H9 (cell line): ENCODE measurements at places on chromosomes 1 and 21.

DNA sequence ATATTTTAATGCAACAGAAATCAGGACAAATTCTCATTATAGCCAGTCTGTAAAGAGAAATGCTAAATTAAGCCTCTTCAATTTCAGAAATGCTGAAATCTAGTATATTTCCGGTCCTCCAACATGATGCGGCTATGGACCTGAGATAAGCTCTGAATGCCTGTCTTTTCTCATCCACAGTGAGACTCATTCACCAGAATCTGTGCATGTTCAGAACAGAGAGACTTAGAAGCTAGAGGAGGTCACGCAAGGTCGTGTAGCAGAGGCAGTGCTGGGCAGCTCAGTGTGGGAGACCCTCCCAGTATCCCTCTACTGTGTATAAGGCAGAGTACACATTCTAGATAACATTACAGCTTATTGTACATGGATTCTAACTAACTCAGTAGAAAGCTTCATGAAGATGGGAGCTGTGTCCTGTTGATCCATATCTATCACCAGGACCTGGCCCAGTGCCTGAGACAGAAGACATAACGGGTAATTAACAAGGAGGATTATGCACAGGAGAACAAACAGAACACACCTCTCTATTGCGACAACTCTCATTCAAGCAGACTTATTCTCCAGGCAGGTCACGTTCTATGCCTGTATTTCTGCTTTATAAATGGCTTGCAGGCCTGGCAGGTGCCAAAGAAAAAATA lies 97.0 kb upstream of the COA6 start:
- DNase-seq = no peak

- DNase-seq = no peak
These were observed 8.3 kb downstream of the ELF3 start for GRCh38 chr1:202018468-202019234.

- DNase-seq = no peak
These were observed 21.5 kb upstream of the TMCO2 start for GRCh38 chr1:40226192-40226591.

- DNase-seq = peak; percentile 65
These were observed 4.5 kb upstream of the IER5 start for GRCh38 chr1:181083842-181084605.

DNA sequence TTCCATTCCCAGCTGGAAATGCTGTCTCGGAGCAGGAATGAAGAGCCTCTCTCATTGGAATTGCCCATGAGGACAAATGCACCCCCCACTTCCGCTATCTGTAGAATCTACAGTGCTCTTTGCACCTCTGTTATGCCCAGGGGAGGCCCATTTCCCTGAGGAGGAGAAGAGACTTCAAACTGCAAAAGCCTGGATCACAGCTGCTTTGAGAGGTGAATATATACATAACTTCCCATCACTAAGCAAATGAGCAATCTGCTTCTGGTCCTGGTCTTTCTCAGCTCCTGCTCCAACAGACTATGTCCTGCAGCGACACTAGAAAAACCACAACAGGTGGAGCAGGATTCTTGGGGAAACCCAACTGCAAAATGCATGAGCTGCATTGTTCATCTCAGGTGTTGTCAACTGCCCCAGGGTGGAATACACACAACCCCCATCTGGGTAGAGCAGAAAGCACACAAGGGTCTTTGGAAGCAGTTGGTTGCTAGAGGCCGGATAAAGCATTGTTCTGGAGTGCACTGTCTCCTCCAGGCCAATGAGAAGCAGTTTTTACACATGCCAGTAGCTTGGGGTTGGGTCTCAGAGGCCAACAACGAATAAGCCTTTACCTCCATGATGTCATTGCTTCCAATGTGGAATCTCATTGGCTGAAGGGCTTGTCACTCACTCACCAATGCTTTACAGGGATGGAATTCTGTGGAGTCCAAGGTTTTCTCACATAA lies 67.7 kb upstream of the RAB4A start:
- peak; percentile 95 for DNase-seq

DNA sequence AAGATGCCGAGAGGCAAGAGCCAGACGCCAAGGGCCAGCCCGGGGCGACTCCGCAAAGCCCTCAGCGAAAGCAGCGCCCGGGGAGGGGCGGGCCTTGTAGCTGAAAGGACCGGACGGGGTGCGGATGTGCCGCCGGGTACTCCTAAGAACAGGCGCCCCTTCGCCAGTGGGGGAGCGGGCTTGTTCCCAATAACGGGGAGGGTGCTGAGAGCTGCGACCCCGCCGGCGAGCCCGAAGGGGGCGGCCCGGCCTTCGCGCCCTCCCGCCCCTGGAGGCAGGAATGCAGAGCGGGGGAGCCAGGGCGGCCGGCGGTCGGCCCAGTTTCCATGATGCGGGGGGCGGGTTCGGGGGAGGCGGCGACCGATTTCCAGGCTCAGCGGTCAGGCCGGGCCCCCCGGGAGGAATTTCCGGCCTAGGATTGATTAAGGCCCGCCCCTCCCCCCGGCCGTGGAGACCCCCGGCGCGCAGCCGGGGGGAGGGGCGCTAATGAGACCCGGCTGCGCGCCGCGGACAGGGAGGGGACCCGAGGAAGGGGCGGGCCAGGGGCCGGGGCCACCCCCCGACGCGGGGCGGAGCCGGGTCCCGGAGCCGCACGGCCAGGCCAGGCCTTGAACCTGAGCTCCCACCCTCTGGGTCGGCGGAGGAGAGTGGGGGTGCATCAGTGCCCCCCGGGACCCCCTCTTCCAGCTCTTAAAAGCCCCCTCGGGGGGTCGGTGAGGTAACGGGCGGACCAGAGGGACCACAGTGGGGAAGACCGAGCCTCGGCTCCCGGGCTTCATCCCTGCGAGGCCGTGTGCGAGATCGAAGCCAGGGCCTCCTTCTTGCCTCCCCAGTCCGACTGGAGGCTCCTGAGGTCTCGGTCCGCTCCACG lies 898 bp upstream of the TMEM200B start:
- DNase-seq = peak; percentile 91

- no peak for DNase-seq
These were observed 8.8 kb downstream of the OBSCN start for GRCh38 chr1:228216371-228217320.

DNA sequence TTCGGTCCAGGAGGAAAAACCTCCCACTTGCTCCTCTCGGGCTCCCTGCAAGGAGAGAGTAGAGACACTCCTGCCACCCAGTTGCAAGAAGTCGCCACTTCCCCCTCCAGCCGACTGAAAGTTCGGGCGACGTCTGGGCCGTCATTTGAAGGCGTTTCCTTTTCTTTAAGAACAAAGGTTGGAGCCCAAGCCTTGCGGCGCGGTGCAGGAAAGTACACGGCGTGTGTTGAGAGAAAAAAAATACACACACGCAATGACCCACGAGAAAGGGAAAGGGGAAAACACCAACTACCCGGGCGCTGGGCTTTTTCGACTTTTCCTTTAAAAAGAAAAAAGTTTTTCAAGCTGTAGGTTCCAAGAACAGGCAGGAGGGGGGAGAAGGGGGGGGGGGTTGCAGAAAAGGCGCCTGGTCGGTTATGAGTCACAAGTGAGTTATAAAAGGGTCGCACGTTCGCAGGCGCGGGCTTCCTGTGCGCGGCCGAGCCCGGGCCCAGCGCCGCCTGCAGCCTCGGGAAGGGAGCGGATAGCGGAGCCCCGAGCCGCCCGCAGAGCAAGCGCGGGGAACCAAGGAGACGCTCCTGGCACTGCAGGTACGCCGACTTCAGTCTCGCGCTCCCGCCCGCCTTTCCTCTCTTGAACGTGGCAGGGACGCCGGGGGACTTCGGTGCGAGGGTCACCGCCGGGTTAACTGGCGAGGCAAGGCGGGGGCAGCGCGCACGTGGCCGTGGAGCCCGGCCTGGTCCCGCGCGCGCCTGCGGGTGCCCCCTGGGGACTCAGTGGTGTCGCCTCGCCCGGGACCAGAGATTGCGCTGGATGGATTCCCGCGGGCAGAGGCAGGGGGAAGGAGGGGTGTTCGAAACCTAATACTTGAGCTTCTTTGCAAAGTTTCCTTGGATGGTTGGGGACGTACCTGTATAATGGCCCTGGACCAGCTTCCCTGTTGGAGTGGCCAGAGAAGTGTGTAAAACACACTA lies 45.3 kb downstream of the MRPL39 start:
- peak; percentile 66 for DNase-seq

GRCh38 chr1:90564164-90564563 lies 152.9 kb downstream of the BARHL2 start:
- no peak for DNase-seq

DNA sequence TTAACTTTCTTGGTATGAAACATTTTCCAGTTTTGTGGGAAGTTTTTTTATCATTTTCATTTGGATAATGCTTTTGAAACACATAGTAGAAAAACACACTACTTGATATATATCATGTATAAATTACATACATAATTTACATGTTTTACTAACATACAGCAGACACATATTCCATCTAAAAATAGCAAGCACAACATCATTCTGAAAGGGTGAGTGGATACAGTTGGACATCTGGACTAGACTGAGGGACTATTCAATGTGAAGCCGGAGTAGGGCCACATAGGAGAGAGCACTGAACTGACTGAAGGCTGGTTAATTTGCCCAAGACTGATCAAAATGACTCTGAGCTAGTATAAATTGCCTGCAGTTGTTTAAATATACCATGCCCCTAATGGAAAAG lies 11.7 kb downstream of the CDKN2C start:
- no peak for DNase-seq

DNA sequence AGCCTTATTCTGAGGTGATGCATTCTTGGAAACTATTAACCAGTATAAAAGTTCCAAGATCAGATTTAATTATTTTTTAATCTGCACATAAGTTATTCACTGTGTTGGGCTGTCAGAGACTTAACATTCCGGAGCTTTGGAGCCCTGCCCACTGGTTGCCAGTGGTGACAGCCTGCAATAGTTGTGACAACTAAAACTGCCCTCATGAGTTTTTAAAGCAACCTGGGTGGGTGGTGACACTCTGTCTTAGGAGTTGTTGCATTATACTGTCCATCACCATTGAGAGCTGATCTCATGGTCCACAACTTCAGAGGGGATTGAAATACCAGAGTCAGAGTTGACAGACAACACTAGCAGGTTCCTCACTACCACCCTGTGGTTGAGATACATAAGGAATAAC lies 653.9 kb upstream of the USP24 start:
- DNase-seq = no peak

DNA sequence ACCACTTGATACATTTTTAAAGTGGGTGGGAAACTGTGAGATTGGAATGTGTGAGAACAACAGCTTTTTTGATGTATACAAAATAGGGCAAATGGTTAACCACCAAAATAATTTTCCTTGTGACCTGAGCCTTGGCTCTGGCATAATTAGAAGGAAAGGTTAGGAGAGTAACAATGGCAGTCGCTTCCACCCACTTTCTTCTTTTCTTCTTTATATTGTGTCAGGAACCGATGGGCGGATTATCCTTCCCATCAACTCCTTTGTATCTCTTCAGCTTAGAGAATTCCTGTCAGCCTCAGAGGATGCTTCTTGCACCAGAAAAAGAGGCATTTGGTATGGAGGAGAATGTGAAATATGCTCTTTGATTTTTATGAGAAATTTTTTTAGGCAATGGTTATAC lies 90.6 kb downstream of the SDCCAG8 start:
- no peak for DNase-seq

DNA sequence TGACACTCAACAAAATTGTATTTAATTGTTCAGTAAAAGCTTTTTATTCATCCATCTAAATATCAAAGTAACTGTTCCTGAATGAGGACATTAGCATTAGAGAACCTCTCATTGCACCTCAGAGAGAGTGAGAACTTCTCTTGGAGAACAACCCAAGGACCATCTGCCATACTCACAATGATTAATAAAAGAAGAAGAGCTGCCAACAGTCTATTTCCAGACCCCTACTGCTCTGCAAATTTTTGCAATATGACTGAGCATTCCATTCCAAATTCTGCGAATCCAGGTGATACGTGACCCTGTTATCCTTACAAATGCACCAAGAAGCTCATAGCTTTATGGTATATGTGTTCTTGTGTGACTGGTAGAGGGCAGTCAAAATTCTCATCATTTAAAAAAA lies 422.5 kb downstream of the NEGR1 start:
- DNase-seq = no peak

- no peak for DNase-seq
These were observed 158.6 kb upstream of the TMEM51 start for GRCh38 chr1:14994841-14995437.

DNA sequence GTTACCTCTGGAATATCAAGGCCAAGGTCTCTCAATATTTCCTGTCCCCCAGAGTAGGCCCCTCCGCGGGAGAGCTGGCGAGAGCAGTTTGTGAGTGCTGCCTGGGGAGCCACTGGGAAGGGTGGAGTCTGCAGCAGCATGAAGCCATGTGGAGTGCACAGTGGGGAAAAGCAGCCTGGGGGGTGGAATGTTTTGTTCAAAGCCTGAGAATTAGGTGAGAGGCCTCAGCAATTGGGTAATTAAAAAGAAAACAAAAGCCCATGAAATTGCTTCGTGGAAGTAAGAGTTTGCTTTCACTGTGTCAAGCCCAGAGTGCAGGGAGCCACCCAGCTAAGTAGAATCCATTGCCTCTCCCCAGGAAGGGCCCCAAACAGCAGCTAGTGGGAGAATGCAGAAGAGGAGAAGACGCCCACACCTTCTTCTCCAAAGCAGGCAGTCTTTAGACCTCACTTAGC lies 30.2 kb upstream of the DISC1 start:
- DNase-seq = no peak

DNA sequence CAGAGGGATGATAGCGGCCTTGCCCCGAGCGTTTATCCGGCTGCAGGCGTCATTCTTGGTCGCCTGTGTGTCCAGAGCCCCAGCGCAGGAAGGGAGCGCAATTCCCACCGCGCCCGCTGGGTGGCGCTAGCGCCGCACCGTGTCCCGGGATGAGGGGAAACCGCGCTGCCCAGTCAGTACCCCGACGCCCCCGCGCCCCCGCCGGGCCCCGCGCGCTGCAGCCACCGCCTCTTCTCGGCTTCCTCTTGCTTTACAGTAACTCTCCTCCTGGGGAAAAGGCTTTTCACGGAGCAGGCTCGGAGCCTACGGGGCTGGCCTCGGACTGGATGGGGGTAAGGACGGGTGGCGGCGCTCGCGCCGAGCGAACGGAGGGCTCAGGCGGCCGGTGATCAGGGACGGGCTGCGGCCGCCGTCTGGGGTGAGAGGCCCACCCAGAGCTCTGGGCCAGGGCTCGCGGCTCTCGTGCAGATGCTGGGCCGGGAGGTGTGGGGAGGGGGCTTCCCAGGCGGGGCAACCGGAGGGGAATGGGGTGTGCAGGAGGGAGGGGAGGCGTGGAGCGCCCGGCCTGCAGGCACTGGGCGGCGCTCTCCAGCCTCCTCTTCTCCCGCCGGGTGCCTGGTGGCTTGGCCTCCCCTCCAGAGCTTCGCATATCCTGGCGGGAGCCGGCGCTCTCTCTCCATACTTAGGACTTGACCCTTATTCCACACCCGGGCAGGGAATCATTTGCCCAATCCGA lies 29.8 kb downstream of the TEX35 start:
- peak; percentile 90 for DNase-seq

GRCh38 chr1:184387069-184387475 lies 243 bp downstream of the C1orf21 start:
- no peak for DNase-seq

DNA sequence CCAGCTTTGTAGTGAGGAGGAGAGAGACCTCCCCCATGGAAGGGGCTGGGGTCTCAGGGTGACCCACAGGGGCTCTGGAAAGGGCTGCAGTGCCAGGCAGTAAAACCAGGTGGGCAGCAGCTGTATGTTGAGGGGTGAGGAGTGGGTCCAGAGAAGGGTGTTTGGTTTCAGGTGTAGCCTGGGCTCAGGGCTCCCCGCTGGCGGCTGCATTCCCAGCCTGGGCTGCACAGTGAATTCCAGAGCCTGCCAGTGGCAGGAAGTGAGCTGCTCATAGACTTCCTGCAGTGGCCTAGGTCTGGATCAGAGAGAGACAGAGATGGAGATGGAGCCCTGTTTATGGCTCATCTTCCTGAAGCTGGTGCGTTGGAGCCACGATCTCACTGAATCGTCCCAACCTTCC lies 356.4 kb downstream of the PTPRU start:
- DNase-seq = no peak
